ENCODE measurements at places on chromosomes 7 and 10.

- no peak for DNase-seq
Measured at GRCh38 chr10:68346774-68347173, 14.0 kb upstream of the PBLD start.

DNA sequence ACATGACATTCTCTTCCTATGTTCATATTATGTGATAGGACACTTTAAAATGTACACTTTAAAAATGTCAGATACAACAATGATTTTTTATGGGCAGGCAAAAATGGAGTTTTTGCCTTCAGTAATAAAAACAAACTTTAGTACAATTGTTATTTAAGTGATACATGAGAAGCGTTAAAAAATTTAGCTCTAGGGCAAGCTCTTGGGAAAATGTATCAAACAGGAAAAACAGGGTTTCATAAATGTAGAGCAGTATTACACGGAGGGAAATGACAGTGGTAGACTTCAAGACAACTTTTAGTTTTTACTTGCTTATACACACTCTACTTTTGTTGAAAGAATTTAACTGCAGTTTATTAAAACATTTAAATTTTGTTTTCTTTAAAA is 1.5 kb downstream of the FHIP2A start:
- no peak for DNase-seq

GRCh38 chr7:77699056-77699455 is 2.8 kb downstream of the RSBN1L start:
- no peak for DNase-seq

DNA sequence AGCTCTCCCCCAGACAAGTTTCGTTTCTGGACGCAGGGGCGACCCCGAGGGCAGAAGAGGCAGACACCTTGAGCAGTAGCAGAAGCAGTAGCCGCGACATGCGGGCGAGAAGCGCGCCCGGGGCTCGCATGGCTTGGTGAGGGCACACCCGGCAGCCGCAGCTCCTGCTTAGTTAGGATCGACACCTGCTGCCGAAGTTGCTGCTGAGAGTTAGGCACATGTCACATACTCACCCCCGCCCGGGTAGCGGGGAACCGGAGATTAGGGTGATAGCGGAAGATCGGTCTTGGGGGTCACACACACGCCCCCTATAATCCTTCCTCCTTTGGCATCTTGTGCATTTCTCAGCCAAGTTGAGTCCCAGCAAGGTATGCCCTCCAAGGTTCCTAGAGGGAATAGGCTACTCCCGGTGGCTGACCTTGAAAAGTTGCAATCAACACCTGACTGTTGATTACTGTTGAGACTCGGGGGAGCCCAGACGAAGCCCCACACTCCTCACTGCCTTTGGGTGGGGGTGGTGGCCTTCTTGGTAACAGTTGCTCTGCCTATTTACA is 668 bp downstream of the GPR37 start:
- DNase-seq: no peak

DNA sequence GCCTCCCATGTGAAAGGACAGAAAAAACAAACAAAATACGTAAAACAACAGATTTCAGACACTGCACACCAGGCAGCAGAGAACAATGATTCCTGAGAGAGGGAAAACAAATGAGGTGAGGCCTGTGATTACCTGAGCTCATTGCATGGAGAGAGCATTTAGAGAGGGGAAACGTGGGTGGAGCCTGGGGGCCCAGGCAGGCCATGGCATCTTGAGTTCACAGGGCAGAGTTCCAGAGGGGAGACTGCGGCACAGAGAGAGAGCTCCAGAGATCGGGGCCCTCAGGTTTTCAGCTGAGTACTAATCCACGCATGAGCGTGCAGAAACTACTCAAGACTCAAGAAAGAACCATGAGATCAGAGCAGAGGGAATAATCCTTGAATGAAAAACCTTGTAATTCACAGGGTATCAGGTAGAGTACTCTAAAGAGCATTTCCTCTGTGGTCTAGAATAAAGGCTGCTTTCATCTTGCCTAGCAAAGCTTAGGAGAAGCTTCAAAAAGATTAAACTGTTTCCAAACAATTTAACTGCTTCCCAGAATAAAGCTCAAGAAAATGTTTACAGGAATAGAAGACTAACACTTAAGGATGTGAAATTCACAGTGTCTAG is 46.6 kb upstream of the ARHGAP12 start:
- no peak for DNase-seq

DNA sequence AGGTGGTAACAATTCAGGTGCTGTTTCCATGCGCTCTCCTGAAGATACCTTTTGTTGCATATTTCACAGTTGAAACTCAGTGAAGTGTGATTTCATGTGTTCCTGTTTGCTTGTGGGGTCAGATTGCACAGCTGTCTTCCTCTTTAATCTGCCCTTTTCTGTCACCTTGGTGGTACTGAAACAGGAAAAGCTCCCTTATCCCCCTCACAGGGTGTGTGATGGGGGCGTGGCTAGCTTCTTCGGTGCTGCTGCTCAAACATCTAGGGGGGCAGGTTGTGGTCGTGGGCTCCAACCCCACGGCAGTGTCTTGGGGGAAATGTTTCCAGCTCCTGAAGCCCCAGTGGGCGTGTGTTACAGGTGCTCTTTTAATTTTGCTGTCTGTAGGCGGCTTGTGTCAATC is 107.4 kb upstream of the KLF14 start:
- DNase-seq: no peak

GRCh38 chr7:104931181-104931781 is 82.7 kb upstream of the KMT2E start:
- no peak for DNase-seq

DNA sequence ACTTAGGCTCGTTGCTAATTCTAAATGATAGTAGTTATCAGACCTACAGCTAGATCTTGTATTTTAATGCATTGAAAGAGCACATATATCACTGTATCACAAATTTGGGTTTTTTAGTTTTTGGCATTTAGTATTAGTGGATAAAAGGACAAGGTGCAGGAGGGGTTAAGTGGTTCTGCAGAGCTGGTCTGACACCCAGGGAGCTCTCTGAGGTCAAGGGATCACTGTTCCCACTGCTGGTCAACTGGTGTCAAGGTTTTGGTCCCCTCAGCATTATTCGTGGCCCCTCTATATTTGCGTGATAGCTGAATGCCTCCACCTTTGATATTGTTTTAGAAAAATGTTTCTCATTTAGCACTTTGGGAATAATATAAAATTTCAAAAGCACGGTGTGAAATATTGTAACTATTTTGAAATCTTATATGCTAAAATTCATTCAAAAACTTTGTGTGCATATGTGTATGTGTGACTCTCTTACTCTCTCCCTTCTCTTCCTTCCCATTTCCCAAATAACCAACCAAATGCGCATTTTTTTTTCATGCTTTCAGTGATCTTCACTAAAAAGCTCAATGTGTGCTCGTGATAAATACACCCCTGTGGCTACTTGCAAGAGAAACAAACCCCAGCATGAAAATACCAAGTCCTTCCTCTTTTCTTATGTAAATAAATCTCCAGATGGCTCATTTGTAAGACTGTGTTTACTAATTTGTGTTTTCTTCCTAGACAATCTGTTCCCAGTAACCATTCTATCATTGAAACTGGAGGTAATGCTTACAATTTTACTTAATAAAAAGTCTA is 309.2 kb downstream of the FGFR2 start:
- DNase-seq: no peak

DNA sequence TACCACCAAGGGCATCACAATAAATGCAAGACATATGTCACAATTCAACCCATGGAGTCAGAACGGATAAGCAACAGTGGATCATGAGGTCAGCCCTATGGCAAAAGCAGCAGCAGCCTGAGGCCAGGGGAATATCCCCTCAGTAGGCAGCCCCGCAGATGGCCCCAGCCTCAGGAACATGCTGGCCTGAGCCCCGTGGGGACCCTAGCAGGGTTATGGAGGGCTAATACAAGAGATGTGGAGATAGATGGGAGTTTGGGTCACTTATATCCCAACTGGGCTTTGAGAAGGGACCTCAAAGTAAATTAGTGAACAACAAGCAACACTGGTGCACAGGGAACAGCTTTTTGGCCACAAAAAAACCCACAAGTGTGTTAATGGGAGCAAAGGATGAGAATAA is 9.1 kb downstream of the TMEM72 start:
- no peak for DNase-seq

DNA sequence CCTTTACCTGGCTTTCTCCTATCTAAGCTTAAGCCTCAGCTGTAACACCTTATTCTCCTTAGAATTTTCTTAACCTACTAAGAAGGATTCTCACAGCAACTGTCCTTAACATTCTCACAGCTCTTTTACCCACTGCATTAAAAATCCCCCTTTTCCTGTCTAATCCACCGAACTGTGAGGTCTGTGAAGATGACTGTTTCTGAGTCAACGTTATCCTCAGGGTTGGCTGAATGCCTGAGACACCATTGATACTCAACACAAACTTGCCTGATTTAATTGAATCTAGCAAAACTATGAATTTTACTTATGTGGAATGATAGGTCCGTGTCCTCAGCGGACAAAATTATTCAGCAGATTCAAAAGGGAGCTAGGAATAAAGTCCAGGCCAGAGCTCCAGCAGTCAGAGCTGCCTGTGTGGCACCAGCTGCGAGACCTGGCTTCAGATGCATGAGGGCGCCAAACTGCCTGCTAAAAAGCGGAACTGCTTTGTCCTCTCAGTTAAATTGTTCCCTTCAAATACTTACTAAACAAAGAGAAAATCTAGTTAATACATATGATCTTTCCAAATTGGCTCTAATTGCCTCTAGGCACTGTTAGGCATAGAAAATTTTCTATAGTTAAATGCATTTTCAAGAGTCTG is 33.4 kb upstream of the VWDE start:
- DNase-seq: no peak

DNA sequence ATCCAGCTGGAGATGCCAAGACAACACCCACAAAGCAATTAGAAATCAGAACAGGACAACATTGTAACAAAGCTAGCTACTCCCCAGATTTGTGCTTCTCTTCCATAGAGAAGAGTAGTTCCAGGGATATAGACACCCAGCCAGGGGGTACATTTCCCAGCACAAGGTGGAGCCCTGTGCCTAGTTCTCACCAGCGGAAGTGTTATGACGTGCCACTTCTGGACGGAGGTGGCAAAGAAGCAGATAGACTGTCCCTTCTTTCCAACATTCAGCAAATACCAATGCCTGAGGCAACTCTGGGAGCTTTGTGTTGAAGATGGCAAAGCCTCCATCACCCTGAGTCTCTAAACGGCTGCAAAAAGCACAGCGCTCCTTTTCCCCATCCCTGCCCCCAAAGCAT is 23.4 kb upstream of the GSAP start:
- DNase-seq: no peak

GRCh38 chr7:126449611-126450268 is 803.0 kb downstream of the GRM8 start:
- no peak for DNase-seq

GRCh38 chr10:77562742-77563141 is 74.9 kb downstream of the KCNMA1 start:
- DNase-seq: no peak

GRCh38 chr7:14899030-14899429 is 3.5 kb downstream of the DGKB start:
- DNase-seq: no peak

DNA sequence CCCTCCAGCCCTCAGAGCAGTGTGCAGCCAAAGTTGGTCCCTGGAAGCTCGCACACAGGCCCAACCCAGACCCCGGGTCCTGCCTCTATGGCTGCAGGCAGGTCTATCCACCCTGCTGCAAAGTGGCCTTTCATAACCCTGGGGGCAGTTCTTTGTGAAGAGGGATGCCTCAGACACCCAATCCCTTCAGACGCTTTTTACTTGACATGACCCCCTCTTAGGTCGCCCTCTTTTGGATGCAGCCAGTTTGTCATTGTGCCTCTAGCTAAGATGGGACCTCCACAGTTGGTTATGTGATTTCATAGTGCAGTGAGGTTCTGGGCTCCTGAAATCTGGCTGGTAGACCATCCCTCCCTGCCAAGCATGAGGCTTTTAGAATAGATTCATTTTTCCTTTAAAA is 27.3 kb downstream of the SMKR1 start:
- DNase-seq: no peak

DNA sequence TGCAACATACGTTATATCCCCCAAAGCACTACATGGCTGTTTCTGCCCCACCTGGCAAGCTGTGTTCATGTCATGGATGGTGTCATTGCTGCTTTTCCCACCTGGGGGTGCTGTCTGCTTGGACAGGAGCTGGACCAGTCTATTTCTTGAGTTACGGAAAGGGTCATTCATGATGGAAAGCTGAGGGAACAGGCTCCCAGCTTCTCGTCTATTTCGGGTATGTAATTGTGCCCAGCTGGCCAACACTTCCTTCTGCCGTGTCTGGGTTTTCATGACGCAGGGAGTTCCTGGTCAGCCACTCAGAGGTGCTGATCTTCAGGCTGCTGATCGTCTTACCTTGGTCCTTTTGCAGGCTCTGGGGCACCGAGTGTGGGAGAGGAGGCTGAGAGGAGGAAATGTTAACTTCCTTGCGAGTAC is 8.6 kb downstream of the BTBD16 start:
- DNase-seq: no peak

- DNase-seq: no peak
Measured at GRCh38 chr10:1406967-1407945, 330.1 kb downstream of the ADARB2 start.

DNA sequence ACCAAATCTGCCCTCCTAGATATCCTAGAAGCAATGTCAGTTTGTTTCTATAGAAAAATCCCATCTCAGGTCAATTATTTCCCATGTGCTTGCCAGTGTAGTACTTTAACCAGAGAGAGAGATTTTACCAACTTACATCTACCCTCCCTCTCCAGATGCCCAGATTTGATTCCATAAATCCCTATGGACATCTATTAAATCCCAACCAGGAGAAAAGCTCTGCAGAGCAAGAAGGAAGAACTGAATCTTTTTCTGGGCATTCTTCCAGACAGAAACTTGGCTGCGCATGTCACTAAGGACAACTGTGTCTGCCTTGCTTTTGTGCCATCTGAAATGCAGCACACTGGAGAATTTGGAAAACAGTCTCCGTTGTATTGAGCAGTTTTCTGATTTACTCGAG is 597.6 kb downstream of the SORCS1 start:
- no peak for DNase-seq

- no peak for DNase-seq
Measured at GRCh38 chr7:47454974-47455871, 126.7 kb downstream of the TNS3 start.

- DNase-seq: no peak
Measured at GRCh38 chr10:79941146-79941545, 7.8 kb downstream of the SFTPD start.

- DNase-seq: no peak
Measured at GRCh38 chr7:16509829-16510228, 16.8 kb upstream of the LRRC72 start.

DNA sequence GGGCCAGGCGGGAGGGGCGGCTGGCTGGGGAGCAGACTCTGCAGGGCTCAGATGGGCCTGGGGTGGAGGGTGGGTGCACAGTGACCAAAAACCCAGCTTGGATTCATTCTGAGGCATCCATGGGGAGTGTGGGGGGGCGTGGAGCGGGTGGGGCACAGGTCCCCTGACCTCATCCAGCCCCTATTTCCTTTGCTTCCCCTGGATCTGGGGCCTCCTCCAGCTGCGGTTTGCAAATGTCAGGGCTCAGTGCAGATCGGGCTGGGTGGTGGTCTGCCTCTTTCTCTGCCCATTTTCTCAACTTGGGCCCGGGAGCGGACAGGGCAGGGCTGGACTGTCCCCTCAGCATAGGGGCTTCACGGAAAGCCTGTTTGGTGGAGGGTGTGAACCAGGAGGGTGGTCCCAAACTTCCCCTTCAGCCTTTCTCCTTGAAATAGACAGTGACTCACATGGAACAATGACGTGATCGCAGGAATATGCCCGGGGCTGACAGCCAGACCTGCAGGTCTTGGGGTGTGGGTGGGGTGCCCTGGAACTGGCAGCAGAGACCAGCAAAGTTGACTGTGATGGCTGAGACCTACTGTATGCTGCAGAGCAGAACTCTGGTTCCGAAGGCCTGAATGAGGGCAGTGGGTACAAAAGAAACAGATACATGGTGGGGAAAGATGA is 72.9 kb upstream of the PODXL start:
- DNase-seq: no peak
